AG10803 (cell line): ENCODE measurements at places on chromosomes 7 and 10.
A peak's percentile ranks its signal among the peaks of the same experiment; 100 is the strongest.

GRCh38 chr10:70357565-70357964 is 24.9 kb downstream of the LRRC20 start:
- peak; percentile 12 for DNase-seq

GRCh38 chr7:53690411-53690810 is 655.0 kb downstream of the POM121L12 start:
- no peak for DNase-seq

DNA sequence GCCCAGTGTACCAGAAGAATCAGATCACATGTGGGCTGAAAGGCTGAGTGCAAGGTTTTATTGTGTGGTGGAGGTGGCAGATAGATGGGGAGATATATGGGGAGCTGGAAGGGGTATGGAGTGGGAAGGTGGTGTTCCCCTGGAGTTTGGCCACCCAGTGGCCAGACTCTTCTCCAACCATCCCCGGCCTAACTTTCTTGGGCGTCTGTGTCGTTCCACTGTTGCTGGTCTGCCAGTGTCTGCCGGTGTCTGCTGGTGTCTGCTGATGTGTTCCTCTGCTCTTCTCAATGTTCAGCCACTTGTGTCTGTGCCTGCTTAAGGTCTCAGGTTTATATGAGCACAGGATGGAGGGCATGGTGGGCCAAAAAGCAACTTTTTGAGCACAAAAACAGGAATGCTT is 78.4 kb upstream of the PALS2 start:
- no peak for DNase-seq

DNA sequence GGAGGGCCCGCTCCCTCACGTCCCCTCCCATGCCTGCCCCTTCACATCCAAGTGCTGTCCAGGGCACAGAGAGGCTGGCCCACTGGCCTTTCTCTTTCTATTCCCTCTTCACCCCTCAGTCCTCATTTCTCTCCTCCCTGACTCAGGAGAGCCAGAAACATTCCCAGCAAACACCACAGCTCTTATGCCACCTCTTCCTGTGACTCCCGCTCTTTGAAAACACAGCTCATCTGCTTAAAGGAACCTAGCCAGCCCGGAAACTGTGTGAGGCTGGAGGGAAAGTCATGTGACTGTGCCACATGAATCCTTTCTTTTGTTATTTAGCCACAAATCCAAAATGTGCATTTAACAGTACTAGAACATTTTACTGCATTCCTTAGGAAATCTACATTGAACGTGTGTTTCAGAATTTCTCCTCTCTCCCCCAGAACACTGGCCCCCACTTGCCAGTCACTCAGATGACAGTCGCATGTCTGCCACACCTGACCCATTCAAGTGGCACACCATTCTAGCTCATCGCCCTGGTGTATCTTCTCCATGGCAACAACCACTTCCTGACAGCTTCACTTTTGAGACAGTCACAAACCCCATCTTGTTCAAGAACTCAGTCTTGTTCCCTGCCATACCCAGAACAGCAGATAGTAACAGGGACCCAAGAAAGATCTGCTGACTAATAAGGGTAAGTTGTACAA is 42.8 kb downstream of the GRB10 start:
- DNase-seq: peak; percentile 41

GRCh38 chr7:78716876-78717275 is 736.6 kb downstream of the MAGI2 start:
- no peak for DNase-seq

- DNase-seq: peak; percentile 51
Measured at GRCh38 chr10:28250782-28251181, 52.1 kb downstream of the MPP7 start.

DNA sequence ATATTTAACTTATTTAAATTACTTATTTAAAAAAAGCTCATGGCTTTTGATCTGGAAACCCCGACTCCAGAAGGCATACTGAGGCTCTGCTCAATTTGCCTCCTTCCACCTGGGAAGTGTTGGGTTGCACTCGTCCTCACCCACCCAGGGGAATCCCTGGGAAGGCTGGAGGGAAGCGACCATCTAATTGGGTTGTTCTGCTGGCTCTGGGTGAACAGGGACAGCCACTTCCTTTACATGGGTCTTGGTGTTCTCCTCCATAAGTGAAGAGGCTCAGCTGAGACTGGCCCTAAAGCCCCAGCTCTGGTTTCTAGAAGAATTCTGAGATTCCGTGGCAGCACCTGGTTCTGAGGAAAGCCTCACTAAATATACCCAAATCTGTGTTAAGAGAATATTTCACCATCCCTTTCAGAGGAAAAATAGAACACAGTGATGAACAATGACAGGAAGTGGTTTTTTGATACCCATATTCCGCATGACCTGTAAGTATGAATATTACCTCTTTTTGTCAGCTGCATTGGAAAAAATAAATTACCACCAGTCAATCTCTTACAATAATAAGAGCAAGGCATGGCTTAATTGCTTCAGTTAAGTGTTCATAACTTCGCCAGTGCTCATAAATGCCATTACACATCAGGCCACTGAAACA is 131.1 kb upstream of the SHH start:
- DNase-seq: no peak

DNA sequence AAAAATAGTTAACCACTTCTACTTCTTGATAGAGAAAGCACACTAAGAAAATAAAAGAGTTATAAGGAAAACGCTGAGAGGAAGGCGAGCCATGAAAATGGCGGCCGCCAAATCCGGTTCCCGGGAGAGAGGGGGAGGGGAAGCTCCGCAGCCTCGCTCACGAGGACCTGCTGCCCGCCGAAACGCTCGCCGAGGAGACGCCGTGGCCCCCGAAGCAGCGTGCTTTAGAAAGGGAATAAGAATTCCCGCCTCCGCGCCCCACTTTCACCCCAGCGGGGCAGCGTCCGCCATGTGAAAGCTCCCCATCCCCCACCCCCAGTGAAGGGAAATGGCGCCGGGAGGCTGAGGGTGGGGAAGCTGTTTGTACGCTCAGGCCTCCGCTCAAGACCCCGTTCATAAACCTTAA is 505 bp downstream of the HNRNPA2B1 start:
- DNase-seq: peak; percentile 27

- DNase-seq: peak; percentile 20
Measured at GRCh38 chr7:73623798-73624668, at the start of gene MLXIPL. Gene MLXIPL, minus strand, starts transcription at chr7:73624522. Its CDS starts 30 bp downstream, at chr7:73624492.

DNA sequence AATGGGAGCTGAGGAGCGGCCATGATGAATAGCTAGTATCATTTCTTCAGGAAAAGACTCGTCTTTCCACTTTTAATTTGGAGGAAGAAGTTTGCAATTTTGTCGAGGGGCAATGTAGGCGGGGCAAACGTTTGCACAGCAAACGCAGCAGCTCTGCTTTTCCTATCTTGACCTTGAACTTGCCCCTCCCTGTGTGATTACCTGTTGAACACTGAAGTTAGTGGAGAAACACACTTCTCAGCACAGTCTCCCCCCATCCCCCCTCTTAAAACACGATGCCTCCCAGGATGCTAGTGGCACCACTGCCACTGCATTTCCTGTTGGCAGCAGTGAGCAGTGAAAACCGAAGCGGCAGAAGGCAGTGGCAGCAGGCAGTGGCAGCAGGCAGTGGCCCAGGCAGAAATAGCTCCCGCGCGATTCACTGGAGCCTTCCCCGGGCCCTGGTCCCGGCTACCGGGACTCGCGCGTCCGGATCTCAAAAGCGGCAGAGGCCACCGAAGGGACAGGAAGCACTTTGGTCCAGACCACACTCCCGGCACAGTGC is at the start of gene EPDR1:
Gene EPDR1 (plus strand): TSS at position 336 of the 544 bp plus-strand sequence. CDS start 300 bp downstream, outside the sequence.
- peak; percentile 29 for DNase-seq

GRCh38 chr10:84213076-84213475 is 12.3 kb downstream of the LRIT2 start:
- DNase-seq: no peak

- DNase-seq: peak; percentile 5
Measured at GRCh38 chr7:31724696-31725095, 37.7 kb downstream of the PPP1R17 start.

GRCh38 chr10:6561552-6561951 is 18.5 kb downstream of the PRKCQ start:
- DNase-seq: no peak

DNA sequence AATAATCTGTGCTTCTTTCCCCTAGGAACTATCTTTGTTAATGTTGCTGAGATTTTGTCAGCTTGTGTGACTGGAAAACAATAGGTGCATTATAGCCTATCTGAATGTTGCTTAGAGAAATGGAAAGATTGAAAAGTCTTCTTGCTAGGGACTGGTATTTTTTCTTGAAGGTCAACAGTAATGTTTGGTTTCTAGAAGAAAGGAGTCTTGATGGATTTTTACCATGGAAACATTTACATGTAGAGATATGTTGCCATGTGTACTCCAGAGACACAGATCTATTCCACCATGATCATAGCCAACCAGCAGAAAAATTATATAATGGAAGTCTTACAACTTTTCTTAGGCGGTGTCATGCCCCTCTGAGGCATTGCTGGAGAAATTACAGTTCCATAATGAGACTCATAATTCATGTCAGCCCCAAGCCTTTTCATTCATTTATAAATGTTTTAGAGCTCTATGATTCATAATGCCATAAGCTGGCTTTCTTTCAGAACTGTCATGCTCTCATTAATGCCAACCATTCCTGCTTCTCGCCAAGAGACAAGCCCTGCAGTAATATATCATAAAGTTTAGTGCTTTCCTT is 175.1 kb upstream of the PTPRZ1 start:
- no peak for DNase-seq

GRCh38 chr7:26653430-26654399 is 210.7 kb downstream of the SKAP2 start:
- peak; percentile 8 for DNase-seq
